ENCODE measurements at places on chromosomes 13 and 19. TPM values are rescaled to one million over a fixed set of nuclear protein-coding genes. Genes with fewer than 3 reads are reported as not detected.

Gene FLT3
- not detected for total RNA-seq

Gene CDX2
- total RNA-seq = not detected

- peak; percentile 50 for DNase-seq
These were observed 44.4 kb downstream of the ELF1 start for GRCh38 chr13:40974460-40975407.

DNA sequence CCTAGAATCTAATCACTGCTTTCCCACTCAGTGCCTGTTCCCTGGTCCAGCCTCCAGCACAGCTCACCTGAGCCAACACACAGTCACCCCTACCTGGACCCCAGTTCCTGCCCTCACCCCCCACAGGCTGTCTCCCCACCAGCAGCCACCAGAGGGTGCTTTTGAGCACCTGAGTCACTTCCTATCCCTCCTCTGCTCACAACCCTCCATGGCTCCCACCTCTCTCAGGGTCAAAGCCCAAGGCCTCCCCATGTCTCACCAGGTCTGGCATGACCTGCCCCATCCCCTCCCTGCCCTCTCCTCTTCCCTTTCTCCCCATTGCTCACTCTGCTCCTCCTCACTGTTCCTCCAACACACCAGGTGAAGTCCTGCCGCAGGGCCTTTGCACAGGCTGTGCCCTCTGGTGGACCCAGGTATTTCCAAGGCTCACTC lies 7.1 kb upstream of the DPP9 start:
- no peak for DNase-seq

- no peak for DNase-seq
These were observed 50.4 kb downstream of the RASA3 start for GRCh38 chr13:114081761-114082681.

DNA sequence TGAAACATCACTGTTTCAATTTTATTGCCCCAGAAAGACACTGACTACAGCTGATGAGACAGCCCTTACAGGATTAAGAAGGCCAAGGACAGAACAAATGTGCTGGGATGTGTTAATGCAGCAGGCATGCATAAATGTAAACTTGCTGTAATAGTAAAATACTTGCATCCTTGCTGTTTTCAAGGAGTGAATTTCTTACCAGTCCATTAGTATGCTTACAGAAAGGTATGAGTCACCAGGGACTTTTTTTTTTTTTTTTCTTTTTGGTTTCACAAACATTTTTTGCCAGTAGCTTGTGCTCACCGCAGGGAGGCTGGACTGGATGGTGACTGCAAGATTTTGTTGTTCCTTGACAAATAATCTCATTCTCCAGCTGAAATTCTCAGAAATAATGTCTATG lies 55.1 kb downstream of the GPR180 start:
- peak; percentile 92 for DNase-seq

- no peak for DNase-seq
These were observed 111.3 kb downstream of the ZNF486 start for GRCh38 chr19:20278342-20278741.

Measured in LHCN-M2 (cell line).